ENCODE measurements at places on chromosomes 4 and X.
A peak's percentile ranks its signal among the peaks of the same experiment; 100 is the strongest.

- no peak for DNase-seq
Observed at GRCh38 chr4:39341075-39341725, 25.0 kb downstream of the RFC1 start.

- no peak for DNase-seq
Observed at GRCh38 chrX:129754056-129755024, 15.6 kb downstream of the XPNPEP2 start.

- DNase-seq: no peak
Observed at GRCh38 chr4:55545151-55545550, 1.6 kb downstream of the CLOCK start.

GRCh38 chrX:145687146-145687545, 130.5 kb upstream of the SLITRK2 start:
- DNase-seq: no peak

- no peak for DNase-seq
Observed at GRCh38 chr4:17704020-17704650, 77.3 kb downstream of the FAM184B start.

DNA sequence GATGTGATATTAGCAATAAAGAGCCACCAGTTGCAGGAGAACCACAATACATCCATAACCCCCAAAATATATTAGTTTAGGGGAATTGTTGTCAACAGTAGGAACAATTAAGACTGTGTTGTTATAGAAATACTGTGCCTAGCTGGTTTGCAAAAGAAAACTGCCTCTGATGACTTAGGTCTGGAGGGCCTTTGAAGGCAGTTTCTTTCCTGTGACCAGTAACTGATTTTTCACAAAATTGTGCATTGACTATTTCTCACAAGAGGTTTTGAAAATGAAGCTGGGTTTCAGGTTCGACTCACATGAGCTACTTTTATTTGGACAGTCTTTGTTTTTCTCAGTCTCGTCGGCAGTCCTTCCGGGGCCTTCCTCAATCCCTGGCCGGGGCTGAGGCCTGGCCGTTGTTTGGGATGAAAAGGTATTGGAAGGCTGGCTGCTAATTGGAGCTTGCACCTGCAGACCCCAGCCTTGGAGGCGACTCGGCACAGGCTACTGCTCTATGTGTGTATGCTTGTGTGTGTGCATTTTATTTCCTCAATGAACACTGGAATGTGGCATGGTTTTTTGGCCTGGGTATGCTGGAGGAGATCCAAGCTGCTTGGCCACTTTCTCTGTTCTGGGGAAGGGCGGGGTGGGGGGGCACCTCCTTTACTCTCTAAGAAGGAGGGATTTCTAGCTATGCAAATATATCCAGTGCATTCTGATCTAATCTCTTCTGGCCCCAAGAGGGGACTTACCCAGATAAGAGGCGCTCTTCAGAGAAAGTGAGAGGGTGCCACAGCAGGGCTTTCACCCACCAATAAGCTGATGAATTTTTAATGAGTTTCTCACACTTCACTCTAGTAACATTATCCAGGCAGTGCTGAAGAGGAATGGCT, 49.5 kb upstream of the LNX1 start:
- no peak for DNase-seq

GRCh38 chrX:8849945-8850344, 48.8 kb upstream of the FAM9A start:
- no peak for DNase-seq

DNA sequence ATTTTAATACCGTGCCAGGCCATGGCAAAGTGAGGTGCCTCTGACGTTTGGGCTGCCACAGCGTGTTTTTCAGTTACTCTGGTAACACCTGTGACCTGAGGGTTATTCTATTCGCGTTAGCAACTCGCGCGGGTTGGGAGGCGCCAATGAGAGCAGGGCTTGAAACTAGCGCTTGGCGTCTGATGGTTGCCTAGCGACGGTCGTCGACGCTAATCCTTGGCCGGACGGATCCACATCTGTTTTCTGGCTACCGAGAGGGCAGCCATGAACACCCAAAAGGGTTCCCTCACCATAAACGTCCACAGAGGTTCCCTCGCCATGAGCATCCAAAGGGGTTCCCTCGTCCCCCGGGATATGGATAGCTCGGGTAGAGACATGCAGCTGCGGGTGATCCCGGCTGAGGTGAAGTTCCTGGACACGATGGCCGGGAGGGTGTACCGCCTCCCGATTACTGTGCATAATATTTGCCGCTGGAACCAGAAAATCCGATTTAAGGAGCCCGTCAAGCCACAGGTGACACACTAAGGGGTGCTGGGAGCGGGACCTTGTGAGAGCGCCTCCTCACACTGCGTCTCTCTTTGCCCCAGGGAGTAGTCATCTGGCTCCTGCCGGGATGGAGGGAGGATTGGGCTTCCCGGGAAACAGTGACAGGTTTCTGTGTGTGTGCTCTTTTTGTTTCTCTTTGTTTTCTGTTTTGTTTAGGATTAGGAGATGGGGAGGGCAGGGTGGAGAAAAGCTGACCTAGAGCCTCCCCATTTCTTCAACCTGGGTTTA, at the start of gene CFAP47:
CFAP47 (plus strand) TSS at position 199 of the 774 bp plus-strand sequence; CDS start at position 265, 66 bp downstream.
- DNase-seq: peak; percentile 24

GRCh38 chr4:87762311-87762710, 37.0 kb upstream of the IBSP start:
- DNase-seq: no peak

- DNase-seq: no peak
Observed at GRCh38 chrX:66676990-66677389, 38.1 kb upstream of the EDA2R start.

DNA sequence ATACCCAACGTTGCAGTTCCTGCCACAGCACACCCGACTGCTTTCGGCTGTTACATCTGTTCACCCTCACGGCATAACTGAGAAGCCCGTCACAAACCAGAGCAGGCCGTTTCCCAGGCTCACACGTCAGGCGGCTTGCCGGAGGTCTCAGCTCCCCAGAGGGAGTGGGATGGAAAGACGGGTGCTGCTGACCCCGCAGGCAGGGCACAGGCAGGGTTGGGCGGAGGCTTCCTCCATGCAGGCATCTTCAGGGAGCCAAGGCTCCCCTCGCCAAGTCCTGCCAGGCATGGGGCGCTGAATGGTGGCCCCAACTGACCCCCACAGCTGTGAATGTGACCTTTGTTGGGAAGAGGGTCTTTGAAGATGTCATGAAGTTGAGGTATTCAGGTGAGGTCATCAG, 57.5 kb downstream of the ACOX3 start:
- DNase-seq: no peak

DNA sequence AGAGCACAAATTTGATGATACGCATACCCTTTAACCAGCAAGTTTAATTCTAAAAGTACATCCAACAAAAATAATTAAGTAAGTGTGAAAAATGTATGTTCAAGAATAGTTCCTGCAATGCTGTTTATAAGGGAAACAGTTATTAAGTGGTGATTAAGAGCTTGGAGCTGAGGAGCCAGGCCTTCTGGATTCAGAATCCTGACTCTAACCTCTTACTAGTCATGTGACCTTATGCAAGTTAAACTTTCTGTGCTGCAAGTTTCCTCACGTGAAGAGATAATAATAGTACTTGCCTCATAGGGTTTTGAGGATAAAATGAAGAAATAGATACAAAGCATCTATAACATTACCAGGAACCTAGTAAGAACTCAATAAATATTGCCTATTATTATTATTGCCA, 77.7 kb downstream of the FAM13A start:
- no peak for DNase-seq

DNA sequence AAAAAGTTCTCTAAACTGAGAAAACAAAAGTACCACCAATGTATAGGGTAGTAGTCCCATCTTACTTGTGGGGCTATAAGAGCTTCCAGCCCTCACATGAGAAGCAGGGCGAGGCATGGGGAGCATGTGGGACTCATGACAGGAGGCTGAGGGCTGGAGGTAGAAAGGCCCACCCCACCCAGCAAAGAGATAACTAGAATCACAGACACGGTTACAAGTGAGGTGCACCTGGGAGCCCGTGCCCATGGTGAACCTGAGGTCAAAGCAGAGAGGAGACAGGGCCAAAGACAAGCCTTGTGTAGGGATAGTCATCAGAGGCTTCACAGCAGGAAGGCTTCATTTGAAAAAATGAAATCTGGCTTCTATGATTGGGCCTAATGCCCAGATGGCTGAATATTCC, 55.4 kb downstream of the TTC29 start:
- no peak for DNase-seq
